EL (cell line): ENCODE measurements at places on chromosomes 13 and 19.

GRCh38 chr19:10636304-10636972 is 11.1 kb downstream of the SLC44A2 start:
- no peak for DNase-seq

GRCh38 chr13:45496942-45497341 is 32.2 kb downstream of the COG3 start:
- DNase-seq, result peak; percentile 45

GRCh38 chr13:46536341-46536740 is 16.6 kb upstream of the LRCH1 start:
- DNase-seq, result no peak

DNA sequence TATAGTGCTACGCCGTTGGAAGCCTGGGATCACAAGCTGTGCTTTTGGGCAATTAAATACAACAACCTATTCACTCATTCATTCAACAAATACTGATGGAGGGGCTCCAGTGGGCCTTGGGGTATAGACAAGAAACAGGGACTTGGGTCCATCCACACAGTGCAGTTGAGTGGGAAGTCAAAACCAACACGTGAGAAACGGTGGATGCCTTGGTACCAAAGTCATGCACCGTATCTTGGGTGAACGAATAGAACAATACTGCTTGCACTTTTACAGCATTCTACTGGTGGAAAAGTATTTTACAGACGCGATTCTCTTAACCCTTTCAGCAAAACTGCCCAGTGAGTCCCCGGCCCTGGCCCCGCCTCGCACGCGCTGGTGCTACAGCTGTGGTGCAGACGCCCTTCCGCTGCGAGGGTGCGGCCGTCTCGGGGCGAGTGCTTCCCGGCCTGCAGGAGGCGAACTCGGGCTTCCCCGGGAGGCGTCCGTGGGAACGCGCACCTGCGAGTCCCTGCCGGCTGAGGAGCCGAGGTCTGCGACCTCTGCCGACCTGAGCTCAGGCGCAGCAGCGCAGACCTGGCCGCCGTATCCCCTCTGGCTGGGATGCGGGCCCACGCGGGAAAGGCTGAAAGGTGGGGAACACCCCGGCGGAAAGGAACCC is 8.3 kb downstream of the TNFRSF19 start:
- peak; percentile 72 for DNase-seq

DNA sequence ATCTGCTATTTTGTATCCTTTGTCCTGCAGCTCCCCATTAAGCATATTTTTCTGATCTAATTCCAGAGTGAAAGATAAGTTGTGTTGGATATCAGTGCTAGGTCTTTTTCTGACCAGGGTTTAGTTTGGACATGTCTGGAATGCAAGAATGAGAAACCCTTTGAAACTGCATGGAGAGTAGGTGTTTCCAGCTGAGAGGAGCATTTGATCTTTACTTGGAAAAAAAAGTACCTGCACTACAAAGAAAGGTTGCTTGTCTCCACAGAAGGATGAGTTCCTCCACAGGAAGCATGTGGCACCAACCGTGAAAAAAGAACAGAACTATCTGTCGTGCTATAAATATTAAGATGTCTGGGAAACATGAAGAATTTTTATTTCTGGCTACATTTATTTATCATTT is 36.6 kb upstream of the MED4 start:
- no peak for DNase-seq

GRCh38 chr19:18205200-18205892 is 1.5 kb upstream of the RAB3A start:
- peak; percentile 75 for DNase-seq

DNA sequence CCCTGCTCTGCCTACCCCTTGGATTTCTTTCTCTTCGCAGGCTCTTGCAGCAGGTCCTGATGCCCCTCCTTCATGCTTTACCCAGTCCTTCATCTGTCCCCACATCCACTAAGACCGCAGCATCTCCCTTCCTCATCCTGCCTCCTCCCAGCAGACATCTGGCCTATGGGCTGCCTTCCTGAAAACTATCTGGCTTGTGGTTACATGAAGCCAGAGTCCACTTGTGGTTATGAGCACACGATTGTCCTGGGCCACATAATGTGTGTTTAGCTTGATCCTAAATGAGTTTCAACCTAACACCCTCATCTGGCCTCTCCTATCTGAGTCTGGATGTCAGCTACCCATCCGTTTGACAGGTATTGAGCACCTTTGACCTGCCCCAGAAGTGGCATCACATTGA is 5.5 kb upstream of the ZNF175 start:
- peak; percentile 6 for DNase-seq

DNA sequence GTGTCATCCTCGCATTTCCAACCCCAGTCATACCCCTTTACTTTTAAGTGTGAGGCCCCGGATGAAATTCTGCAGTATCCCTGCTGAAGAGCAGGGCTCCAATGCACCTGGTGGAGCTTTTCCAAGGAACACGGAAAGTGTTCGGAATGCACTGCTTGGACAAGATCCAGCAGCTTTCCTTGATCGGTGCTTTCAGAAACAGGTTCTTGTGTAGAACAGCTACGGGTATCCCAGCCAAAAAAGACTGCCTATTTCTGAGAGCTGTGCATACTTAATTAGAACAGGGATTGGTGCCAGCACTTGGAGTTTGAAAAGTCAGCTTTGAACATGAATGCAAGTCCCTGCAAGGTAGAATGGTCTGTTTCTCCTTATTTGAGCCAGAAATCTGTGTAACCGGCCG is 87.2 kb upstream of the C1QTNF9B start:
- DNase-seq, result no peak

GRCh38 chr19:7428651-7429113 is 60.2 kb downstream of the PEX11G start:
- DNase-seq, result no peak

GRCh38 chr13:54198911-54199310 is 1170.3 kb downstream of the OLFM4 start:
- no peak for DNase-seq

GRCh38 chr19:37979547-37980082 is 72.6 kb downstream of the SIPA1L3 start:
- no peak for DNase-seq

DNA sequence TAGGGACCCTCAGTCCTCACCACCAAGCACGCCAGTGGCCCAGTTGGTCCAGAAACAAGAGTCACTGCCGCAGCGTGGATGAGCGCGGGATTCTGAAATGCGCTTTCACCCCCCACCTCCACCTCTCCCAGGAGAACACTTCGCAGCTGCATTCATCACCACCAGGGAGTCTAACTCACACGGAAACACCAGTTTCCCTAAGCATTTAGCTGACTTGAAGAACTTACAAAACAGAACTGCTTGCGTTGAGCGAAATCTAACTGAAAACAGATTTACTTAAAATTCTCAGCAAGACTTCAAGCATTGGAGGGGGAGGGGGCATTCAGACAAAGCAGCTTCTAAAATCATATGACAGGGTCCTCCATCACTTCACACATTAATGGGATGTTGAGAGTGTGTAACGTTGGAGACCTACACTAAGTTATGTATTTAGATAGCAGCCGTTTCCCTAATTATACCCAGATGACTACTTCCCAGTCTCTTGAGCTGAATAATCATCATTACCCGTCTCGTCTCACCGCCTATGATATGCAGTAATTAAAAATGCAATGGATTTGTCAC is 258.2 kb upstream of the IRS2 start:
- no peak for DNase-seq

DNA sequence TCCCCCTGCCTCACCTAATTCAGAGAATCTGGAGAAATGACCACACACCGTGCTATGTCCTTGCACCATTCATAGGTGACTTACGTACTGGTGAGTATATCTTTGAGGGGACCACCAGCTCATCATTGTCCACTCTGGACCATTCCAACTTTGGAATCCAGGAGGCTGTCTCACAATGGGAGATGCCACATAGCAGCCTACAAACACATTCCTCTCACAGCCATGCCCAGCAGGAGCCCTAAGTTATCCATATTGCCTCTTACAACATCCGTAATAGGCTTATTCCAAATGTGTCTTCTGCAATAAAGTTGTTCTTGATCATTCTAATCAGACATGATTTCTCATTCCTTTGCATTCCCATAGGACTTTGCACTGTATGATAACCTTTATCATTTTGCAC is 436.7 kb downstream of the EFNB2 start:
- DNase-seq, result no peak

- DNase-seq, result no peak
Measured at GRCh38 chr13:62093984-62094780, 678.5 kb upstream of the PCDH20 start.

DNA sequence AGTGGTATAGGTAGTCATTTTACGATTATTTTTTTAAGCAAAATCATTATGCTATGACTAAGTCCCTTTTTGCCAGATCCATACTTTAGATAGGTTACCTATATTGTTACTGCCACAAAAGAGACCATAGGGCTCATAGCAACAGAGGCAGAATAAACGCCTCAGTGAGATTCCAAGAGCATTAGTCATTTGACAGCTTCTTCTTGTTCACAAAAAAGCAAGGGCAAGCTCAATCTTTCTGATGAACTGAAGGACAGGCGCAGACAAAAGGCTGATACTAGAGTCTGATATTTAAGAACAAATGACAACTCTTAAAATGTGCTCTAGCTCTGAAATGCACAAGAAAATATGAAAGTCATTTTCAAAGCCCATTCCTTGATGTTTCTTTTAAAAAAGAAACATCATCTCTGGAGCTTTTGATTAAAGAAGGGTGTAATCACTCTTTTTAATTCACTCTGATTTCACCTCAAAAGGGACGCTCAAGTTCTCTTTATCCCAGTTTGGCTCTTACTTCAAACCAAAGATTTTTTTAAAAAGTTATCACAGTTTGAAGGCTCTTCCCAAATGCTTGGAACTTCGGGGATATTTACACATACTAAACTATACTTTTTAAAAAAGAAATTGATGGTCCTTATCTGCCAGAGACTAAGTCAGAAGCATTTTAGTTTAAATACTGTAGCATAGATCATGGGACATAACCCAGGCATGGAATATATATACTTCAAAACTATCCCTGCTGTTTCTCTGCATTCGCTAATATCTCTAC is 187.2 kb downstream of the EFNB2 start:
- DNase-seq, result peak; percentile 65

DNA sequence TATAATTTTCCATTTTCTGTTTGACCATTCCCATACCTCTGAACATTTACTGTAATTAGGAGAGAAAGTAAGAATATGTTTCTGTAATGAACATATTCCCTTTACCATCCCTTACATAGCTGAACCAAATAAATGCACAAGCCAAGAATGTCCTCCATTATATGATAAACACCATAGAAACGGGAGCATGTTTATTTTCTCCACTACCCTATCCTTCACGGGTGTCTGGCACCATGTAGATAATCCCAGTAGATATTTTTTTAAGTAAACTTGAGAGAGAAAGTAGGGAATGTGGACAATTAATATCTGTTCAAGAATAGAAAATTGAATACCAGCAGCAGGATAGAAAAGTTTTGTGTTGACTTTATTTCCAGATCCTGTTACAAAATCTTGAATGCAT is 928.4 kb downstream of the EFNB2 start:
- DNase-seq, result no peak

DNA sequence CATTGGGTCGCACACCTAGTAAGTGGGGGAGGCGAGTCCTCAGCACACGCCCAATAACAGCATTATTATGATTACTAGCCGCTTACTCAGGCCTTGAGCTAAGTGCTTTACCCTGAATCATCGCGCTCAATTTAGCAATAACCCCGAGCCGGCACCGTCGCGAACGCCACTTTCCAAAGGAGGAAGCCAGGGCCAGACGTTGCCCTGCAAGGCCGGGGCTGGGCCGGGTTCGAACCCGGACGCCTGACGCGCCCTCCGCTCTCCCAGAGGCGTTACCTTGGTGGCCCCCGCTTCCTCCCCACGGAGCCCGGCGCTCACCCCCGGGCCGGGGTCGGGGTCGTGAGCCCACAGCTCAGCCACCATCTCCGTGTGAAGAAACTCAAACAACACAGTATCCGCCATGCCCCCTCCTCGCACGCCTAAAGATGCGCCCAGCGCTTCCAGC is at the start of gene TRAPPC6A:
TRAPPC6A (minus strand) TSS at position 421 of the 445 bp plus-strand sequence; CDS start at position 402, 19 bp downstream.
- peak; percentile 69 for DNase-seq

DNA sequence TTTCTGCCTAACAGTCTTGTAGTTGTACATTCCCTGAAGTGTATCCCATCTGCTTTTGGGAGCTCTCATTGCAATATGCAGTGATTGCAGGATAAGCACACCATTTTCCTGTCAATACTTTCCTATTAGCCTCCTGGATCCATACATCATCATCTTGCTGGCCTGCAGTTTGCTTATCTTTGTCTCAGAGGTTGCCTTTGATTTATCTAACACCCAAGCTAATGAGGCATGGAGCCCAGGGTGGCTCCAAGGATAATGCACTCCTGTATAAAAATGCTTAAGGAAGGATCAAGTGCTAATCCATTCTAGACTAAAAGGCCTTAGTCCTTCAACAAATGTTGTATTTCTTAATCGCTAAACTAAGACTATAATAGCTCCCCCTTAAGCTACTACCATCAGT is 161.6 kb upstream of the OBI1 start:
- DNase-seq, result no peak

- DNase-seq, result peak; percentile 41
Measured at GRCh38 chr19:50649433-50650391, at the start of gene C19orf81. Gene C19orf81 (plus strand): TSS chr19:50649445. CDS start chr19:50649445, 0 bp downstream.

DNA sequence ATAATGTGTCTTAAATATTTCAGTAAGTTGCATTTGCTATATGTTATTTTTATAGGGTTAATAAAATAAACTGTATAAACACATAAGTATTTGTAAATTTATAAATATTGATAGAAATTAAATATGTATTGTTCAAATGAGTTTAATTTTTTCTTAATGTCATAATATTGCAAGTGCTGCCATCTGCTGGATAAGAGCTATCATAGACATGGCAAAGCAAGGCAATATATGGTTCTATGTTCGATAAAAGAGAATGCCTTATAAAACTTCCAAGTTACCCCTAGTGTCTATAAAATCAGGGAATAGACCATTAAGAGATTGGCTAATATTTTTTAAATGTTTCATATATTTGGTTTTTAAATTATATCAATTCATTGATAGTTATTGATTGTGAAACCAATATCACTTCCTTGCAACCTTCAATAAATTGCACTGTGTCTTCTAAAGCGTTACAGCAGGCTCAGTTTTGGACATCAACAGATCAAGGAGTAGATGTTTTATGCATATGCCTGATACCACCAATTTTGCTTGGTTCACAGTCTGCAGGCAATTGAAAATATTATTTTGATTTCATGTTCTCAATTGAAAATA is 29.0 kb upstream of the SLITRK6 start:
- peak; percentile 11 for DNase-seq

DNA sequence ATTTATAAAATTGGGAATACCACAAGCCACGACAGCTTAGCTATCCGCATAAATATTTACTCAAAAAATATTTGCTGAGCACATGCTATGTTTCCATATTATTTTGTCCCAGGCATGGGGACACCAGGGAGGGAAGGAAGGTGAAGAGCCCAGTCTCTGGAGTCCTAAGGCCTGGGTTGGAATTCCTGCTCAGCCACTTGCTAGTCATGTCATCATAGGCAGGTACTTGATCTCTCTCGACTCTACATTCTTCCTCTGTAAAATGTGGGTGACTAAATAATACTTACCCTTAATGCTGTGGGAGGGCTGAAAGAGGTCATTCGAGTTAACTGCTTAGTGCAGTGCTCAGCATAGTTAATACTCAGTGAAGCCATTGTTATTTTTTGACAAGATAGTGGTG is 4.3 kb upstream of the RNASEH2B start:
- no peak for DNase-seq

GRCh38 chr13:23141964-23142363 is 38.8 kb upstream of the SGCG start:
- no peak for DNase-seq
